ENCODE measurements at places on chromosomes 1 and 21.
A peak's percentile ranks its signal among the peaks of the same experiment; 100 is the strongest.

DNA sequence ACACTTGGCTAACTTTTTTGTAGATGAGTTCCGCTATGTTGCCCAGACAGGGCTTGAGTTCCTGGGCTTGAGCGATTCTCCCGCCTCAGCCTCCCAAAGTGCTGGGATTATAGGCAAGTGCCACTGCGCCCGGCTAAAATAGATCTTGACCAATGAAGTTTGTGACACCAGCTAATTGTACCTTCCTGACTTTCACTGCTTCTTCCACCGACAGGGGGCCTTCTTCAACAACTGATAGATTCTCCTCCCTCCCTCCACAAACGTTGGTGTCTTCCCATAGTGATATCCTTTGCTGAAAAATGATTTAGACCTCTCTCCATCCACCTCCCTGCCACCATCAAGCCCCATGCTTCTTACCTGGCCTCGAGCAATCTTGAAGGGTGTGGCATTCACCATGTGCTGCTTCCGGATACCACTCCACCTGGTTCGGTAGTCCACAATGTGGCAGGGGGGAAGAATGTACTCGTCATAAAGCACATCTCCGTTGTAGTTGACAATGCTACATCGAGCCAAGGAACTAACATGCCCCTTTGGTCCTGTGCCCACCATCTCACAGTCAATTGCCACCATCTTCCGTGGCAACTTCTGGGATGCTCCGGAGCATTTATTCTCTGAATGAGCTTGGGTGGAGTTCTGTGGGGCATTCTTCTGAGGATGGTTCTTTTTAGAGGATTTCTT, 1.6 kb upstream of the METTL25B start:
- DNase-seq = peak; percentile 31

- peak; percentile 90 for DNase-seq
Measured at GRCh38 chr1:88985032-88985431, 7.4 kb downstream of the KYAT3 start.

DNA sequence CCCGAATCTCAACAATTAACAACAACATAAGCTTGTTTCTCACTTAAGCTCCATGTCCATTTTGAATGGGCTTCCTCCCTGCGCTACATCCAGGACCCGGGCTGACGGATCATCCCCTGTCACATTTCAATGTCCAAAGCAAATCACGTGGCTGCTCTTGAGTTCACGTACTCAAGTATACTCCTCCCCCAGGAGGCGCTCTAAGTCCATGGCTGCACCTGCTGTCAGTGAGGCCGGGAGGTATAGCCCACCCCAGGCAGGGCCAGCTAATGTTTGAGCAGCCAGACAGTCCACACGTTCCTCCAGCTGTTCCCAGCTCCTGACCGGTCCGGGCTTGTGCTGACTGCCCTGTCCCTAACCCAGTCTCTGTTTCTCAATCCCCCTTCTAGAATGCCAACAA, 220.8 kb downstream of the SLC35F3 start:
- peak; percentile 39 for DNase-seq

- no peak for DNase-seq
Measured at GRCh38 chr1:4027492-4028138, 127.5 kb upstream of the C1orf174 start.

GRCh38 chr21:36211660-36212512, 55.3 kb downstream of the DOP1B start:
- DNase-seq = peak; percentile 92

DNA sequence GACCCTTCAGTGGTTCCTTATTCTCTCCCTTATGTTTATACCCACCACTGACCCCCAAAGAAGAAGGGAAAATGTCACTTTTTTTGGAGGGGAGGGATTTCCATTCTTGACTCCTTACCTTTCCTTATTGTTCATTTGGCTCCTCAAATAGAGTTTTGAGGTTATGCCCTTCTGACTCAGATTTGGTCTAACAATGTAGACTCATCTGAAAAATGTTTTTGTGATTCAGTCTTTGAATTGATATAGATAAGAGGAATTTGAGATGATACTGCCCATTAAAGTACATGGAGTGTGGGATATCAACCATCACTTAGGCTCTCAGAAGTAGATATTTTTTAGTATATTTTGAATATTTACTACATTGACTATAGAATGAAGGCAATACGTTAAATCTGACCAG, 16.1 kb downstream of the USP1 start:
- DNase-seq = peak; percentile 45

- DNase-seq = no peak
Measured at GRCh38 chr1:113266788-113267187, 123.5 kb upstream of the MAGI3 start.

DNA sequence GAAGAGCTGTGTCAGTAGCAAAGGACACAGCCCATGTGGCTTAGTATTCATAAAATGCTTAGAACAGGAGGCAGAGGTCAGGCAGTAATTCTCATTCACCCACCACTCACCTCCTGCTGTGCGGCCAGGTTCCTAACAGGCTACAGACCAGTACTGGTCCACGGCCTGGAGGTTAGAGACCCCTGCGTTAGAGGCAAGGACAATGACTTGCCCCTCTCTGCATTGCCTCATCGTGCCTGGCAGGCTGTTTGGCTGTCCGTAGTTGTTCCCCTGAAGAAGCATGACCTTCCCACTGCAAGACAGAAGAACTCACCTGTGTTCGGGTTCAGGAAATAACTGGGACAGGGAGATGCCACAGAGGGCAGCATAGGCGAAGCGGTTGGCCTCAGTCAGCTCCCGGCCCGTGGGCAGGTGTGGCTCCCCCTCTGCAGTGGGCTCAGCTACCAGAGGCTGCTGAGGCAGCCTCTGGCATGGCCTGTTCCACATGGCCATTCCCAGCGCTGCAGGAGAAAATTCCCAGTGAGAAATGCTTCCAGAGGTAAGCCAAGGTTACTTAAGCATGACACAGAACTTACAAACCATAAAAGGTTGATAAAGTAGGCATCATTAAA, 19.3 kb downstream of the TMCO4 start:
- DNase-seq = no peak

- no peak for DNase-seq
Measured at GRCh38 chr1:34013136-34013535, 149.3 kb downstream of the HMGB4 start.

All from astrocyte (in vitro differentiated cells and primary cell).